ENCODE measurements at places on chromosomes 2 and 18.
A peak's percentile ranks its signal among the peaks of the same experiment; 100 is the strongest.

- no peak overlapping the region for H3K4me3 ChIP-seq
- no peaks in the 10 kb centered on the region for H3K36me3 ChIP-seq
- no peaks in the 10 kb centered on the region for H3K4me1 ChIP-seq
- no peak overlapping the region for H3K27ac ChIP-seq
These were observed 239.5 kb upstream of the COL3A1 start for GRCh38 chr2:188734691-188735090.

GRCh38 chr2:169129703-169130243 is 60.4 kb downstream of the DHRS9 start:
- H3K36me3 ChIP-seq, result no peaks in the 10 kb centered on the region
- H3K4me1 ChIP-seq, result no peaks in the 10 kb centered on the region
- no peak for DNase-seq
- no peak overlapping the region for H3K27ac ChIP-seq

GRCh38 chr2:17442334-17442733 is 75.9 kb downstream of the RAD51AP2 start:
- no peak for DNase-seq
- no peaks in the 10 kb centered on the region for H3K27me3 ChIP-seq
- H3K4me3 ChIP-seq, result no peak overlapping the region
- H3K27ac ChIP-seq, result no peak overlapping the region
- no peaks in the 10 kb centered on the region for H3K4me1 ChIP-seq
- H3K36me3 ChIP-seq, result no peaks in the 10 kb centered on the region

GRCh38 chr2:224163566-224164307 is 124.7 kb upstream of the SERPINE2 start:
- no peak for DNase-seq
- peaks cover 15% of the 10 kb centered on the region for H3K27me3 ChIP-seq
- H3K4me3 ChIP-seq, result no peak overlapping the region

DNA sequence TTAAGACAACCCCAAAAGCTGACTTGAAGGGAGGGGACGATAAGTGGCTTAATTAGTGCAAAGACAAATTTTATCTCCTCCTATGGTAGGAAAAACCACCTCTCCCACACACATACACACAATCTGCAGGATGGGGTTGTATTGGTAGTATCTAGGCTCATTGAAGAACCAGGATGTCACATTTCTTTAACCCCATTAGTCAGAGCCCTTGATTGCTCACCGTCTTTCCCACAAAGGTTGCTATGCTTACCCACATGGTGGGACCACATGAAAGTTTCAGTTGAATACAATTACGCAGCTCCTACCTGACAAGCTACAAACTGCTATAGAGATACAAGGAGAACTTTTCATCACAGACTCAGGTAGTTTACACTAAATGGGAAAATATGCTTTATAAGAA is 765.0 kb upstream of the CELF4 start:
- no peaks in the 10 kb centered on the region for H3K27me3 ChIP-seq
- H3K4me3 ChIP-seq, result no peak overlapping the region
- no peaks in the 10 kb centered on the region for H3K36me3 ChIP-seq

- no peaks in the 10 kb centered on the region for H3K27me3 ChIP-seq
- no peak for DNase-seq
- H3K36me3 ChIP-seq, result no peaks in the 10 kb centered on the region
- no peak overlapping the region for H3K27ac ChIP-seq
- no peaks in the 10 kb centered on the region for H3K4me1 ChIP-seq
These were observed 251.3 kb downstream of the DLGAP1 start for GRCh38 chr18:4203568-4204437.

DNA sequence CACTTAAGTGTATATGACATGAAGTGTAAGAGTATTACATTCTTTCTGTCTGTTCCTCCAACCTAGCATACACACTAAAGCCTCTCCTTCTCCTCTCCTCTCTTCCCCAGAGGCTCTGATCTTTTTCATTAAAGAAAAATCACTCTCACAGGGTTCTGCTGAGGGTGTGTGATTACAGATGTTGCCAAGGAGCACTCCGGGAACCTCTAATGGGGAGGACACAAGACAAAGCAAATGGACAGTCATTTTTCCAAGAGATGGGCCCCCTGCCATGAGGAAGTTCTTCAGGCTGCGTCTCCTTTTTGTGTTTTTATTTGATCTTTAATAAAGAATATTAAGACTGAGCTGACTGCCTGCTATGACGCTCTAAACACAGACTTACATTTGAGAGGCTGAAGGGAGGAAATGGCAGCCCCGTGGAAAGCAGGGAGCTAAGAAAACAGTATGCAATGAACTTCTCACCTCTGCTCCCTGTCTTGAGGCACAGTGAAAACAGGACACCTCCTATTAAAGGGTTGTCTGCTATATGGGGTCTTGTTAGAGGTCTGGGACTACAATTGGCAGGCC is 578.1 kb downstream of the PIK3C3 start:
- H3K27ac ChIP-seq, result no peak overlapping the region
- no peak for DNase-seq
- no peaks in the 10 kb centered on the region for H3K36me3 ChIP-seq
- no peaks in the 10 kb centered on the region for H3K4me1 ChIP-seq

GRCh38 chr2:181004647-181005325 is 24.4 kb downstream of the UBE2E3 start:
- H3K36me3 ChIP-seq, result no peaks in the 10 kb centered on the region
- H3K4me1 ChIP-seq, result peaks cover 24% of the 10 kb centered on the region
- no peak overlapping the region for H3K4me3 ChIP-seq
- H3K27ac ChIP-seq, result no peak overlapping the region

GRCh38 chr2:44928483-44929158 is 12.9 kb upstream of the SIX3 start:
- H3K27me3 ChIP-seq, result peaks cover 72% of the 10 kb centered on the region
- peaks cover 19% of the 10 kb centered on the region for H3K4me1 ChIP-seq
- H3K36me3 ChIP-seq, result no peaks in the 10 kb centered on the region
- no peak for DNase-seq

GRCh38 chr18:79294235-79294634 is 101.5 kb upstream of the NFATC1 start:
- H3K27ac ChIP-seq, result no peak overlapping the region
- no peak for DNase-seq
- peaks cover 3% of the 10 kb centered on the region for H3K4me1 ChIP-seq
- H3K36me3 ChIP-seq, result peaks cover 15% of the 10 kb centered on the region
- no peak overlapping the region for H3K4me3 ChIP-seq

DNA sequence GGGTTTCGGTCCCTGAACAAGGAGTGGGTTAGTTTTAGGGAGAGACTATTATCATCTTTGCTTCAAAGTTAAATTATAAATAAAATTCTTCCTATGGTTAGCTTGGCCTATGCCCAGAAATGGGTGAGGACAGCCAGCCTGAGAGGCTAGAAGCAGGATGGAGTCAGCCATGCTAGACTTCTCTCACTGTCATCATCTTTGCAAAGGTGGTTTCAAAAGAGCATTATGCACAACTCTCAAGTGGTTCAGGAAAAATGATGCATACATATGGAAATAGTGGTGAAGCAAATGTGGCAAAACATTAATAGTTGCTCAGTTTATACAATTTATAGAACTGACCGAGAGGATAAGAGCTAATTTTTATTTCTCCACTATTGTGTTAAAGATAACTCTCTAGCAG is 283.9 kb upstream of the FBXO11 start:
- H3K27ac ChIP-seq, result no peak overlapping the region
- H3K4me1 ChIP-seq, result no peaks in the 10 kb centered on the region

DNA sequence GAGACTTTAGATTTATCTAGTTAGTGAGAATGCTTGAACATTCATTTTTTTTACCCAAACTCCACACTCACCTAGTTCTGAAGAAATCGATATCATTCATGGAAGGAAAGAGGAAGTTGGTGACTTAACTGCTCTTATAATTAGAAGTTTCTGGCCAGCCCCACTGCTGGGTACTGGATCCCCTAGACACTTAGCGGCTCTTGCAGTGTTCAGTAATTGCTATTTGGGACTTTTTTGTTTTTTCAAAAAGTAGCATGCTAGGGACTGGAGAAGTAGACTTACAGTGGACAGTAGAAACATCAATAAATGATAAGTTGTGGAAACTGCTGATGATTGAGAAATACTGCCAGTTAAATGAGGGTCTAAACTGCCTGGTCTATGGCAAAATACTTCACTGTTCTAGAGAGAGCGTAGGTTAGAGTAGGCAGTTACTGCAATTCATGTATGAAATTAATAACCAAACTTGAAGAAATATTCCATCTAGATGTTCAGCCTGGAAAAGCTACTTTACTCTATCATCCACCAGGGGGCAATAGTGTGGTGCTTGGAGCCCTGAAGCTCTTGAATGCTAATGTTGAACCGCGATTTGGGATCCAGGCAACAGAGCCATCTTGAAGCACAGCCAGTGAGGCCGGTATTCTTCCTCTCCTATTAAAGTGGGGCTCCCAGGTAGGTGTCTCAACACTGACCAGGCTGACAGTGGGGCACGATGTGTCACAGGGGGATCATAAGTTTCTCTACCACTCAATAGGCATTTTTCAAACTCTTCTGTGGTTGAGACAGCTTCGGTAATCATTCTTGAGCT is 146.1 kb upstream of the SESTD1 start:
- H3K4me3 ChIP-seq, result no peak overlapping the region
- H3K27ac ChIP-seq, result no peak overlapping the region
- peak; percentile 43 for DNase-seq
- H3K4me1 ChIP-seq, result no peaks in the 10 kb centered on the region

GRCh38 chr18:71673954-71674353 is 870.2 kb downstream of the CBLN2 start:
- no peaks in the 10 kb centered on the region for H3K4me1 ChIP-seq
- DNase-seq, result no peak
- no peaks in the 10 kb centered on the region for H3K27me3 ChIP-seq
- H3K27ac ChIP-seq, result no peak overlapping the region
- no peak overlapping the region for H3K4me3 ChIP-seq

- H3K4me3 ChIP-seq, result no peak overlapping the region
- H3K27me3 ChIP-seq, result peaks cover 52% of the 10 kb centered on the region
- DNase-seq, result no peak
- no peaks in the 10 kb centered on the region for H3K36me3 ChIP-seq
These were observed 23.8 kb downstream of the EN1 start for GRCh38 chr2:118823633-118824032.

DNA sequence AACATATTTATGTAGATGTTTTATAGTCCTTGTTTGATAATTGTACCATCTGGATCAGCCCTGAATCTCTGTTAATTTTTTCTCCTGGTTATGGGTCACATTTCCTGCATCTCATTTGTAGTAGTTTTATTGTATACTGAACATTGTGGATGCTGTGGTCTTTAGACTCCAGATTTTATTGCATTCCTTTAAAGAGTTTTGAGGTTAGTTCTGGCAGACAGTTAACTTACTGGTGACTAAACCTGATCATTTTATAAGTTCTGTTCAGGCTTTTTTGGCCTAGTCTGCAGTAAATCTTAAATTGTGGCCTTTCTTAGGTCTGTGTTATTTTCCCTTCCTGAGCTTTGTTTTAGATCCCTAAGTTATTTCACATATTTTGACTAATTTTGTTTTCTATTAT is 84.3 kb downstream of the FANCL start:
- no peaks in the 10 kb centered on the region for H3K27me3 ChIP-seq
- no peak for DNase-seq
- H3K27ac ChIP-seq, result no peak overlapping the region
- no peak overlapping the region for H3K4me3 ChIP-seq
- H3K36me3 ChIP-seq, result peaks cover 50% of the 10 kb centered on the region

GRCh38 chr2:162369551-162369950 is 25.6 kb downstream of the GCA start:
- no peak overlapping the region for H3K27ac ChIP-seq
- H3K4me1 ChIP-seq, result no peaks in the 10 kb centered on the region
- no peak overlapping the region for H3K4me3 ChIP-seq
- no peaks in the 10 kb centered on the region for H3K36me3 ChIP-seq

- peaks cover 54% of the 10 kb centered on the region for H3K4me1 ChIP-seq
- peaks cover 3% of the 10 kb centered on the region for H3K27me3 ChIP-seq
- no peak overlapping the region for H3K4me3 ChIP-seq
- peaks cover 11% of the 10 kb centered on the region for H3K36me3 ChIP-seq
- H3K27ac ChIP-seq, result no peak overlapping the region
- DNase-seq, result no peak
These were observed 71.4 kb downstream of the HDAC4 start for GRCh38 chr2:239329284-239329971.

DNA sequence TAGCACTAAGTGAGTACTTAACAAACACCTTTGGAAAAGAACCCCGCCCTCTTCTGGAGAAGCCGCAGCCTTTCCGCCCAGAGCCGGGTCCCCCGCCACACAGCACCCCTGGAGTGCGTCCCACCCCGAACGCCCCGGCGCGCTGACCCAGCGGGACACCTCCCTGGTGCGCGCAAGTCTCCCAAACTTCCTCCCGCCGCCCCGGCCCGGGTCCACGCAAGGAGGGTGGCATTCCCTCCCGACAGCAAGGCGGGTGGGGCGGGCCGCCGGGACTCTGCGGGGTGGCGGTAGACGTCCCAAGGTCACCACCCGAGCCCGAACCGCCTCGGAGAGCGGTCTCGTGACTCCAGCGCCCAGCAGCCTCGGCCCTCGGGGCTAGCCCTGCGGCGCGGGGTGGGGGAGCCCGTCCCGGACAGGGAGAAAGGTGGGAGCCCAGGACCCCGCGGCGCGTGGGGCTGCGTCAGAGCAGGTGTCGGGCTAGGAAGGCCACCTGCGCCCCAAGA is 598 bp downstream of the CCDC93 start:
- H3K27ac ChIP-seq, result peak overlapping the region; percentile 63
- DNase-seq, result peak; percentile 57
- no peaks in the 10 kb centered on the region for H3K27me3 ChIP-seq
- H3K4me3 ChIP-seq, result peak overlapping the region; percentile 85
- H3K4me1 ChIP-seq, result peaks cover 42% of the 10 kb centered on the region

- peaks cover 41% of the 10 kb centered on the region for H3K4me1 ChIP-seq
- peaks cover 3% of the 10 kb centered on the region for H3K36me3 ChIP-seq
- peak overlapping the region; percentile 70 for H3K27ac ChIP-seq
- H3K4me3 ChIP-seq, result no peak overlapping the region
- no peaks in the 10 kb centered on the region for H3K27me3 ChIP-seq
These were observed 10.4 kb upstream of the DOCK10 start for GRCh38 chr2:225052703-225053102.

DNA sequence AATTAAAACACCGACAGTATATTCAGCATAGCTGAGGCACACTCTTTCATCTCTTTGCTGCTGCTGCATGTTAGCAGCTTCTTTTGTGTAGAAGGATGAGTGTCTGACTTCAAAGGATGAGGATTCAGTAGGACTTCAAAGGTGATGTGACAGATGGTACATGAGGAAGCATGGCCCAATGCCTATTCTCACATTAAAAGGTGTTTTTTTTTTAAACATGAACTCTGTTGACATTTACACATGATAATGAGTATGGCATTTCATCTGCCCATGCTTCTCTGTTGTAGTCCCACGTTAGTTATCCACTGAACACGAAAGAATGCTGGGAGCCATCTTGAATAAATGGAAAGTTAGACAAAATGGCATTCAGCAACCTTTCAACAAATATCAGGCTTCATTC is 1950.8 kb upstream of the PIK3C3 start:
- H3K27ac ChIP-seq, result no peak overlapping the region
- H3K4me3 ChIP-seq, result no peak overlapping the region
- DNase-seq, result no peak
- H3K27me3 ChIP-seq, result no peaks in the 10 kb centered on the region
- no peaks in the 10 kb centered on the region for H3K4me1 ChIP-seq

GRCh38 chr18:50953822-50954221 is 14.0 kb upstream of the ELAC1 start:
- H3K27me3 ChIP-seq, result no peaks in the 10 kb centered on the region
- no peaks in the 10 kb centered on the region for H3K36me3 ChIP-seq
- no peak for DNase-seq
- no peak overlapping the region for H3K27ac ChIP-seq

GRCh38 chr18:32092422-32093101 is 888 bp downstream of the RNF138 start:
- H3K4me1 ChIP-seq, result peaks cover 41% of the 10 kb centered on the region
- H3K27ac ChIP-seq, result peak overlapping the region; percentile 97
- H3K36me3 ChIP-seq, result peaks cover 38% of the 10 kb centered on the region
- no peaks in the 10 kb centered on the region for H3K27me3 ChIP-seq
- DNase-seq, result peak; percentile 100

GRCh38 chr2:171432969-171433762 is 624 bp downstream of the METTL8 start:
- peak; percentile 71 for DNase-seq
- H3K36me3 ChIP-seq, result peaks cover 56% of the 10 kb centered on the region
- H3K27me3 ChIP-seq, result no peaks in the 10 kb centered on the region
- H3K4me3 ChIP-seq, result peak overlapping the region; percentile 93
- H3K4me1 ChIP-seq, result peaks cover 49% of the 10 kb centered on the region

Measured in activated CD4-positive, alpha-beta T cell treated with anti-CD3 and anti-CD28 coated beads for 36 hours (primary cell).